ENCODE measurements at places on chromosomes 7 and 10. TPM values are rescaled to one million over a fixed set of nuclear protein-coding genes. Genes with fewer than 3 reads are reported as not detected.

Gene TRPV5
- not detected for total RNA-seq

Gene NUTM2E
- total RNA-seq, result 0.19 TPM

Gene PEX1
- total RNA-seq, result 14.0 TPM

Gene AKR1C8
- not detected for total RNA-seq

Gene EPO
- total RNA-seq, result not detected
